CD4-positive, alpha-beta T cell treated with Interleukin-15 for 1 hour (primary cell): ENCODE measurements at places on chromosomes 12 and 14.

GRCh38 chr14:102442241-102443211 is 67.0 kb downstream of the ANKRD9 start:
- no peak for DNase-seq

- DNase-seq = no peak
Observed at GRCh38 chr14:103097994-103098957, 3.8 kb downstream of the EXOC3L4 start.

DNA sequence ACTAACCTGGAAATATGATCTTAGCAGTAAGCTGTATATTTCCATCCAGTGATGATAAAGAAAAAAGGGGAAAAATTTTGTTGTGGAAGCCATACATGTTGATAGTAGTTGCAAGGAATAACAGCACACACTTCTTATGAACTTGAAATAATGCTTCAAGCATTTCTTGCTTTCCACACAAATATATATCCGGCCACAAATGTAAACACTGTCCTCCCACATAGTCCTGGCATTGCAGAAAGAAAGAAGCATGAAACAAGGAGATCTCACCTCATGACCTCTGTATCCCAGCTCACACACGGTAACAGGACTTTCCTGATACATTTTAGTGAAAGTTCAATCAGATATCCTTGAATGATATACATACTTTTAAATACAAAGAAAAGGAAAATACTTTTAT is 56.0 kb downstream of the LLPH start:
- no peak for DNase-seq

DNA sequence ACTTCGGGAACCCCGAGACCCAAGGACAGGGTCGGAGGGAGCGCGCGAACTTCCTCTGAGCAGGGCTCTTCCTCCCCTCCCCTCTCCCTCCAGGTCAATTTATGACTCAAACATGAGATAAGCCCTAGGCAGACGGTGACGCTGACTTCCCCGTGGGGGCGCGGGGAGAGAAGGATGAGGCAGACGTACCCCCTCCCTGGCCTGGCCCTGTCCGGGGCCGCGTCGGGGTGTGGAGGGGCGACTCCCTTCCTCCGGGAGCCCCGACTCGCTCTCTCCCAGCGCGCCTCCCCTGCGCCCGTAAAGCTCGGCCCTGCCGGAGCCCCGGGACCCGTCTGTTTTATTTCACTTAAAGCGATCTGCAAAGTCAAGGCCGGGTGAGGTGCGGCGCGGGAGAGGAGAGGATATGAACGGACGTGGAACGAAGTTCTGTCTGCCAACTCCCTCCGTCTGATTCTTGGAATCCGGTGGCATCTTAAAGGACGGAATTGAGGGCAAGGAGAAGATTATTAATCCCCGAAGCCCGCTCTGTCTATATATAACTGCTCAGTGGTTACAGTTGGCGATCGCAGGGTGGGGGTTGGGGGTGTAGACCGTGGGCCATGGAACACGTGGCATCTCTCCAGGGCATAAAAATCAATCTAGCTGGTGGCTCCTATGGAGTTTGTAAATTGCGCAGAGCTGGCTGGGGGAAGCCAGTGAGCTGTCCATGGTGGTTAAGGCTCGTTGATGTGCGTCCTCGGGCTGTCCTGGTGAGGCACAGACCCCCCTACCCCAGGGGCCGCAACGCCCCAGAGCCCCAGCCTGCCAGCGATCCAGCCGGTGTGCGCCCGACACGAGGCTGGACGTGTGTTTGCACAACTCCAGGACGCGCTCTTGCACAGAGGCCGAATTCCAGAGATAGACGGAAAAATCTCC is 2.9 kb upstream of the PTHLH start:
- no peak for DNase-seq

DNA sequence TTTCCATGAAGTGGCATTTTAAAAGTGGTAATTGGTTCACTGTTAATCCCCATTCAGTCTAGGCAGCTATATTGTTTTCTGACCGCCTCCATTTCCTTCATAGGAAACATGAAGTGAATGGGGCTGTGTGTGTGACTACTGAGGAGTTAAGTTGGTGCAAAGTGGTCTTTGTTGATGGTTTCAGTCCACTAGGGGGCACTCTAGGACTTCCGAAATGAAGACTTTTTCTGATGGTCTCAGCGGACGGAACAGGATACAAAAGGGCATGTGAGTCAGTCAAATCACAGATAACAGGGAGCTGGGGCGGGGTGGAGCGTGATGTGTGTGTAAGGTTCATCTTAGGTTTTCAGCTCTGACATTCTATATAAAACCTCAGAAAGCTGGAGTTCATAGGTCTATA is 240.1 kb upstream of the OR4E1 start:
- DNase-seq = peak; percentile 78

GRCh38 chr12:51896236-51896635 is 8.3 kb downstream of the ANKRD33 start:
- no peak for DNase-seq

DNA sequence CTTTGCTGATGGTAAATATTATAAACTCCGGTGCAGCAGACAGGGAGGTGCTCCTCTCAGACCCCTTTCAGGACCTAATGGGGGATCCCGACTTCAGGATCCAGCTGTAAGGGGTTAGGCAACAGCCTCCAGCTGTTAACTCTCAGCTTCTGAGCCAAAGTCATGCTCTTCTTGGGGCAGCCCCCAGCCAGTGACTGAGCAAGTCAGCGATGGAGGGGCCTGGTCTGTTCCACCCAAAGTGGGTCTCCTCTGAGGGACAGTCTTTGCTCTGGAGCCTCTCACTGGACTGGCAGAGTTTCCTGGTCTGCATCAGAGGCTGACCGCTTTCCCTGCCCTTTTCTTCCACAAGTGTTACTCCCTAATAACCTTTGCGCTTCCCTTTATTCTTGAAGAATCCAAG is 184.2 kb upstream of the DIO3 start:
- no peak for DNase-seq

- DNase-seq = no peak
Observed at GRCh38 chr14:58668848-58669480, 31.2 kb downstream of the DACT1 start.

DNA sequence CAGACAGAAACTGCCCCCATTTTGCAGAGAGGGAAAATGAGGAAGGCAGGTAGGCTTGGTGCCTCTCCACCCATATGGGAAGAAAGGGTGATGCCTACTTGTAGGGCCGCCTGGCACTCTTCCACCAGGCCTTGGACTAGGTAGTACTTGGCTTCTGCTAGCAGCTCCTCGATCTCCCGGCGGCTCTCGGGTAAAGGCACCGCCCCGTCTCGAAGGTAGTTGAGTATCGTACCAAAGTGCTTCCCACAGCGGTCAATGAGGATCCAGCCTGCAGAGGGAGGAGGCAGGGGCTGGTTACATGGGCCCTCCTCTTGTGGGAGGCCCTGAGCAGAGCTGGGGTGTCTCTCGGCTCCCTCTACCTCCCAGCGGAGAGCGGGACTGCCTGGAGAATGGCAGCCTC is 16.6 kb downstream of the KCTD10 start:
- DNase-seq = no peak

DNA sequence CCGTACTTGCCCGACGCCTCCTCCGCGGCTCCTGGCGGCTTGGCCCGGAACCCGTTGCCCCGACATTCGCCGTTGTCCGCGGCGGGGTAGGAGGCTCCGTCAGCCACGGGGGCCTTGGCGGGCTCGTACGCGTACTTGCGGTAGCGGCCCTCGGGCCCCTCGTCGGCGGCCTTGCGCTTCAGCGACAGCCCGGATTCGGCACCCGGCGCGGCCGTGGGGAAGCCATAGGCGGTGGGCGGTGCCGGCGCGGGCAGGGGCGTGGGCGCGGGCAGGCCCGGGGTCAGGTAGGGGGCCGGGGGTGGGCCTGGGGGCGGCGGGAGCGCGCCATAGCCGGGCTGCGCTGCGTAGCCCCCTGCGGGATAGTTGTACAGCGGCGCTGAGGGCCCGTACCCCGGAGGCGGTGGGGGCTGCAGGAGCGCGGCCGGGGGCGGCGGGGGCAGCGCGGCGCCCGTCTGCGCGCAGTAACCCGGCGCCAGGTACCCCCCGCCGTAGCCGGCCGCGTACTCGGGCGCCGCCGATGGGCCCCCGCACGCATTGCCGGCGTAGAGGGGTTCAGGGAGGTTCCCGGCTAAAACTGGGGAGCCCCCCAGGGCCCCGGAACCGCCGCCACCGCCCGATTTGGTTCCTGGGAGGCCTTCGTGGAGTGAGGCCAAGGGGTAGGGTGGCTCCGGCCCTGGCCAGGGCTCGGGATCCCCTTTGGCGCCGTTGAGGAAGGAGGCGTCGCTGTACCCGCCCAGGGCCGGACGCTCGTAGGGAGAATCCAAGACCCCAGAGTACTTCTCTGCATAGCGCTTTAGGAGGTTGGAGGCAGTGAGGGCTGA is 26.9 kb downstream of the FIGNL2 start:
- no peak for DNase-seq

GRCh38 chr14:45258073-45258472 is 5.1 kb upstream of the MIS18BP1 start:
- DNase-seq = no peak
